ENCODE measurements at places on chromosomes 7 and 10.

GRCh38 chr10:31143331-31143935 lies 111.8 kb upstream of the ZNF438 start:
- no peak for DNase-seq

DNA sequence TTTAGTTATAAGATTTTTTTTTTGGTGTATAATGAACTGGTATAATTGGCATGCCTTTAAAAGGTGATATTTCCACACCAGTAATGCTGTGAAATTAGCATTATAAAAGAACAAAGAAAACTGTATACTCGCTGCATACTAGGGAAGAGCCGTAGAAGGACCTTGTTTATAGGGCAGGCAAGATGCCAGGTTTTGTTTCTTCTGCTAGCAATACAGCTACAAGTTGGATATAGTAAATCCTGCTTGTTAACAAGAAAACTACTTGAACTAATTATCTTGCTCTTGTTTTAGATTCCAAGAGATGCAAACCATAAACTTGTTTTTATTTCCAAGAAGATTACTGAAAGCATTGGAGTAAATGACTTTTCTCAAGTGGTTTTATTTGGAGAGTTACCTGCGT lies 1.9 kb downstream of the DNAH11 start:
- no peak for DNase-seq

GRCh38 chr10:51706225-51706624 lies 6.8 kb upstream of the CSTF2T start:
- no peak for DNase-seq

- DNase-seq, result peak; percentile 2
These were observed 251.1 kb upstream of the LRRN3 start for GRCh38 chr7:110839866-110840265.

- DNase-seq, result no peak
These were observed 67.3 kb downstream of the AP3M1 start for GRCh38 chr10:74083304-74083703.

DNA sequence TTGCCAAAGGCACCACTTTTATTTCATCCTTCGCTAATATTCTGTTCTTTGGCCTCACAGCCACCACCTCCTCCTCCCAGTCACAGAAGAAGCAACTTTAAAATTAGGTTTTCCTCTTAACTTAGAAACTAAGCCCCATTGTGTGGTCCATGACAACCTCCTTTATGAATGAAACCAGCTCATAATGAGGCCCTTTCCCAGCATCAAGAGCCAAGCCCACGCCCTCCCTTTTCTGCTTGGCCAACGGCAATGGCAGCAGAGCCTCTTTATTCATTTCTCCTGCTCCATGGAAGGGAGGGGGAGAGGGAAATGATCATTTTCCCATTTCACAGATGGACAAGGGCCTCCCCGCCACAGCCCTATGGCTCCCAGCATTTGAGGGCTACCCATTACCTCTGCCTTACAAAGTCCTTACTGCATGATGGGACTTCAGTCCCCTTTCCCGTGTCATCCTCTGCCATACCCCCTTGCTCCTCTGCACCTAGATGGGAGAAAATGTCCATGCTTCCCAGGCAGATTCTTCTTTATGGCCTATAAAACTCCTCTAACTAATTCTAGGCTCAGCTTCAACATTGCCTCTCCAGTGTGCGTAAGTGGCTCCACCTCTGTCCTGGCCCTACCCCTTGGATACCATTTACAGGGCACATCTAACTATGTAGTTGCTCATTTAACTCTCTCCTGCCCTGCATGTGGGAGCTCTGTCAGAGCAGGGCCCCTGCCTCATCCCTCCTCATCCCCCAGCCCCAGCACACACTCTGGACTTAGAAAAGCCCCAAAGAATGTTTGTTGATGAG lies 475.5 kb downstream of the RPS24 start:
- DNase-seq, result no peak

DNA sequence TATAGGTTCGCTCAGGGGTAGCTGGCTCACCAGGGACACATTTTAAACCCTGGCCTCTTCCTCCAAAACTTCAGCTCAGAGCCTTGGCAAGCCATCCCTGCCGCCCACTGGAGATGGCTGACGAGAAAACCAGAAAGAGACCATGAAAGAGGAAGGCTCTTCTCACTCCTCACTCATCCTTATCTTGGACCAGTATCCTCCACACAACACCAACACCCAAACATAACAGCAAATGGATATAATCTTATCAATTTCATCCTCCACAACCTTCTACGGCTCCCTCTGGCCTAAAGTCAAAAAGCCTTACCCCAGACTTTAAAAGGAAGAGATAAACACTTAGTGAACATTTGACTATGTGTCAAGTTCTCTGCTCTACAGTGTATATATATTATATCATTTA lies 26.9 kb downstream of the DLG5 start:
- no peak for DNase-seq

DNA sequence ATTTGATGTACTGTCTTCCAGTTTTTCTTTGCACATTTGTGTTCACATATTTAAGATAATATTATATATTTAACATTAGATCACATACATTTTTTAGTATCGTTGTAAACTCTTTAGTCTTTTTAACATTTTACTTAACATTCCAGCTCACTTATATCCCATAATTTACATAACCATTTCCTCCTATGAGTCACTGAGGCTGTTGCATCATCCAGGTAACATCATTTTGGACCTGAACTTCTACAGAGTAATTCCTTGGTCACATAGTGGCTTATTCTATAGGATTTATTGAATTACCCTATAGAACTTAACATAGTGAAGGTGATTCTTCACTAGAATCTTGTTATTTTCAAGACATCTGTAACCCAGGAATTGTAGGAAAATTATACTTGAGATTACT lies 194.4 kb downstream of the POU6F2 start:
- DNase-seq, result peak; percentile 54

- DNase-seq, result no peak
These were observed 124.7 kb downstream of the ZNF248 start for GRCh38 chr10:37732685-37733084.

- no peak for DNase-seq
These were observed 30.6 kb downstream of the CFAP46 start for GRCh38 chr10:132911786-132912097.

DNA sequence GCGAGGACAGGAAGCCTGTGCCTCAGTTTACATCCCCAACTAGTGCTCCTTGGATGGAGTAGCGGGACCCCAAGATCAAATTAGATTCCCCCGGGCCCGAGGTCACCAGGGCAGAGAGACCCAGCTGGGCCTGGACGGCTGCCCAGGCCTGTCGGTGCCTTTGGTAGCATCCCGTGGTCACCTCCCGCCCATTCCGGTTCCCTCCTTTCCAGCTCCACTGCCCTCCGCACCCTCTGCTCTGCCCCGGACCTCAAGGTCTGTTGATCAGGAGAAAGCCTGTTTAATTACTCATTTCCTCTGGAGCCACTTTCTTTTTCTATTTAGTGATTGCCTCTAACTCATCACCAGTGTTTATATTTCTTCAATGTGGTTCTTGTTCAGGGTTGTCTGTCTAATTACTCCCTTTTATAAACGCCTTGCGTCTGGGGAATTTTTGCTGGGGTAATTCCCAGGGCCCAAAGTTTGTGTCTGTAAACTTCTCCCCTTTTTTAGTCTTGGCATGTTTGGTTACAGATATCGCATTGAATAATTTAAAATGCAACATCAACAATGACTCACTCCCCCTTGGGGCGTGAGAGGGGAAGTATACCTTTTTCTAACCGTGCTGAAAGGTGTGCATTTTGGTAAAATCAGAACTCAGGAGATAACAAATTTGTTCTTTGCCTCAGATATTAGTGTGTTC lies 1.9 kb downstream of the FOXK1 start:
- DNase-seq, result peak; percentile 60

DNA sequence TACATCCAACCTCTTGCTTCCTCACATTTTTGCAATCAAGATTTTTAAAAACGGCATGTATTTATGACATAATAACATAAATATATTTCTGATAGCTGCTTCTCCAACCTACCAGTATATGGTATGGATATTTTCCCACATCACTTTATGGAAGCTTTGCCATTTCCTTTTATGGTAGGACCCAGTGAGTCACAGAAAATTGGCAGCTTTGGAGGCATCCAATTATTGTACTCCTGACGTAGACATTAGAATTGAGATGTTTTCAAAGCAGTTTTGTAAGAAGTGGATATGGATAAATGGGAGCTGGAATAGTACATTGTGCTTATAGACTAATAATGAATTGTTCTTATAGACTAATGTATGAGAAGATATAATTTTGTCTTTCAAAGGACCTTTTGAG lies 23.8 kb upstream of the BICC1 start:
- no peak for DNase-seq

DNA sequence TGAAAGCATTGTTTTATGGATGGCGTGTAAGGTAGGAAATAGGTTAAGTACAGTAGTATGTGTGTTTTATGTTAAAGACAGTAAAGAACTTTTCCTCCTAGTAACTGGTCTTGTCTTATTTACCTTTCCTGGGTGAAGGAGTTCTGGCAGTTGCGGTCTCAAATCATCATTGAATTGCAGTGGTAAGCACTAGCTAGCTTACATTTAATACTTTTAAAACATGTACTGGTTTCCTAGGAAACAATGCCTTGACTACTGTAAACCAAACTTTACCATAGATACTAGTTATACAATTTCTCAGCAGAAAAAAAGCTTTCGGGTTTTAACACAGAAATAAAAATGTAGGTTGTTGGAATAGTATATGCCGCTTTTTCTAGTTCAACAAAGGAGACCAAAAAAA lies 37.7 kb downstream of the PRKG1 start:
- DNase-seq, result no peak

- no peak for DNase-seq
These were observed 1233.2 kb upstream of the AUTS2 start for GRCh38 chr7:68364886-68365625.

DNA sequence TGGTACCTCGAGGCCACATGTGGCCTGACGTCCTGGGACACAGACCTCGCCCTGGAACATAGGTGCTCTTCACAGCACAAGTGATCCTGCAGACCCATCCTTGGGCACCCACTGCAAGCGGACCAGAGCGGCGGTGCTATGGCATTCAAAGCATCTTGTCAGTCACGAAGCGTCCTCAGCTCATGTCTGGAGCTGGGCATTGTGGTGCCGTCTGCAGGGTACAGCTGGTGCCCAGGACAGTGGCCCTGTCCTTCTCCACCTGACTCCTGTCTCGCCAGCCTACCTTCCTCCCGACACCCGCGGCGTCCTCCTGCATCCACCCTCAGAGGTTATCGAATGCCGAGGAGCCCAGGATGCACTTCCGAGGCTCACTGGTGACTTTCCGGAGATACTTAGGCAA lies 26.5 kb downstream of the ADGRA1 start:
- no peak for DNase-seq

GRCh38 chr7:133331861-133332260 lies 79.0 kb downstream of the EXOC4 start:
- no peak for DNase-seq

DNA sequence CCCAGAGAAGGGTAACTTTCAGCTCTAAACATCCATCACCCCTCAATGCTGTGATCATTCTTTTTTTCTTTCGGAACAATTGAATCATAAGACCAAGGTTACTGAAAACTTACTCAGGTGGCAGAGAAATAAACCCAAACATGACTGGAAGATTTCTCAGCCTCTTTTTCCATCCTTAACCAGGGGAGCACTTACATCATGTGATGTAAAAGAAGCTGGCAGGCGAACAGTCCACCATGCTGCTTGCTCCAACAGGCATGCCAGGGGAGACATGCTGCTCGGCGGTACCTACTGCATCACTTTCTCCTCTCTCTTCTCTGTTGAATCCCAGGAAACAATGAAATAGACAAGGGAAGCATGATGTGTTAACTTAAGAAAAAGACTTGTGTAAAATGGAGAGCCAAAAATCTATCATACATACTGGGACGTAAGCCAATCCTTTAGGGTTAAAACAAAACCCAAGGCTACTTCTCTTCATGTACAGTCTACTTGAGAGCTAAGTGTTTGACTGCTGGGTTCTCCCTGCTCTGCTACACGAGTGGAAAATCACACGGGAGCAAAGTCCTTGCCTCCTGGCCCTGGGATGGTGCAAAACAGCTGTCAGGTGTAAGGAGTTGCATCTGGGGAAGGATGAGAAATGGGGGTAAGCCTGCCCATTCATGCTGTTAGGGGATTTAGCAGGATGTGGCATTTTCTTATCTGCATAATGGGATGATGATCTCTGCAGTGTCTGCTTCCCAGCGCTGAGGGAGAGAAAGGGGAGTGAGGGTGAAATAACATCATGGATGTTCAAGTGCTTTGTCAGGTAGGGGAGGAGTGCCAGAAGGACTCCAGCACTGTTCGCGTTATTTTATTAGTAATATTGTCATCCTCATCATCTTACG lies 64.3 kb upstream of the ZNF438 start:
- DNase-seq, result no peak

GRCh38 chr10:4704034-4704545 lies 121.9 kb upstream of the AKR1E2 start:
- DNase-seq, result peak; percentile 61

DNA sequence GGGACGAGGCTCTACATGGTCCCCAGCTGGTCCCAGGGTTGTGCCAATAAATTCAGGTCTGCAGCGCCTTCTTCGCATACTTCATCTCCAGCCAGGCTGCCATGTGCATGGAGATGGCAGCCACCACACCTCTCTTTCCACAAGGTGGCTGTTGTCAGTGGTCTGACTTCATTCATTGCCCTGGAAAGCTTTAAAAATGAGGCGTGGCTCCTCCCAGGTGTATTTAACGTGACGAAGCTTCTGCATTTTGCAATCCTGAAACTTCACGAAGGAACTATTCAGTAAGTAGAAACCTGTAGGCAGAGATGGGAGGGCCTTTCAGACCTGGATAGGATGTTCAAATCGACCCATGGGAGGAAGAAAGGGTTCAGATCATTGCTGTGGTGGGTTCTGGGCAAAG lies 53.7 kb downstream of the PFKFB3 start:
- no peak for DNase-seq

All from Calu3 (cell line).